ENCODE measurements at places on chromosomes 1 and 21.

- no peak for DNase-seq
These were observed 335.5 kb downstream of the BARHL2 start for GRCh38 chr1:90381598-90381997.

DNA sequence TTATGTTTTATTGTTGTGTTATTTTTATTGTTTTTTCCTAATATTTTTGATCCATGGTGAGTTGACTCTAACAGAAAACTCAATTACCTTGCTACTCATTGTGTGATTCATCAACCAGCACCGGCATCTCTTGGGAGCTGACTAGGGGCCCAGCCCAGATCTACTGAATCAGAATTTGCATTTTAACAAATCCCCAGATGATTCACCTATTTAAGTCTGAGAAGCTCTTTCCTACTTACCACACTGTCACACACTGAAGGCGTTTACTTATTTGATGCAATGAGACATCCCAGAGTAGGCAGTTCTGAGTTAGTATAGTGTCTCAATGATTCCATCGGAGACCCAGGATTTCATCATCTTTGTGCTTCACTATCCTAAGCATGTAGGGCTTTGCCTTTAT is 416.6 kb downstream of the RWDD3 start:
- DNase-seq = no peak

DNA sequence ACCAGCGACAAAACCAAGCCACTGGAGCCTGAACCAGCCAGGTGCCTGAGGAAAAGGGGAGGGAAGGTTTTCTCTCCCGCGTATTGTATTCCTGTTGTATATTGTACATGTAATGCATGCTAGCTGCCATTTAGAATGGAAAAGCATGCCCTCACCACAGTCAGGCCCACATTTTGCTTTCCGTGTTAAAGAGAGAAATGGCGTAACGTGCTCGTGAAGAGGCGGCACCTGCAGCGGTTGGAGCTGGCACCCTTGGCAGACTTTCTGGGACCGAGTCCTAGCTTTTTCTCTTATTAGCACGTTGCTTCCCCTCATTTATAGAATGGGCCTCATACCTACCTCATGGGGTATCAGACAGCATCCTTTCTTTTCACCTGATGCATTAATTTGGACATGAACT is 135.3 kb upstream of the IRF2BP2 start:
- no peak for DNase-seq

GRCh38 chr1:201208236-201208635 is 17.6 kb downstream of the IGFN1 start:
- DNase-seq = no peak

DNA sequence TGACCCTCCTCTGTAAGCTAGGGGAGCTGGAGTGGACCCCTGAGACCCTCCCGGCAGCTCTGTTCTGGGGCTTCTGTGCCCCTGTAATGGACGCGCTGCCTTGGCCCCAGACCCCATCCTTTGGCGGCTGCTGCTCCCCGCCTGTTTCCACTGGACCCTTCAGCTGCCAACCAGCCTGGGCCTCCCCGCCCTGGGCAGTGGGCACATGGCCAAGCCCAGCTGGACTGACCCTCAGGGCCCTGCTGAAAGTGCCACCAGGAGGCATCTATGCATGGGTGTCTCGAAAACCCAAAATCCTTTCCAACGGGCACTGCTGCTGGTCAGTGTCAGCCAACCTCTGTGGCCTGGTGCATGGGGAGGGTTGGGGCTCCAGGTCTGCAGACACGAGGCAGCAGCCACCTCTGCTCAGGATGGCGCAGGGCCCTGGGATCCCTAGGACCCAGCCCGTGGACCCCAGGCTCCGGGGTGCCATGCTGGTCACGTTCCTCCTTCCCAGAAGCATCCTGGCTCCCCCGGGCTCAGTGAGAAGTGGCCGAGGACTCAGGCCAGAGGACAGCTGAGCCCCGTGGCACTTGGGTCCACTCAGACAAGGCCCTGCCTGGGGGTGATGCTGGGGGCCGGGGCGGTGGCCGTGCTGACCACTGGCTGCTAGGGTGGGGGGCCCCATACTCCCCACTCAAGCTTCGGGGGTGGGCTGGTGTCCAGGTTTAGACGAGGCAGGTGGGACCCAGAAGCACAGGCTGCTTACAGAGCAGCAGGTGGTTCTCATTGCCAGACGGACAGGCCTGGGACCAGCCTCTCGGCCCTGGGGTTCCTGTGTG is 46.9 kb downstream of the SLX9 start:
- no peak for DNase-seq

Data from WERI-Rb-1 (cell line).